ENCODE measurements at places on chromosomes 6 and 20. TPM values are rescaled to one million over a fixed set of nuclear protein-coding genes. Genes with fewer than 3 reads are reported as not detected.
A peak's percentile ranks its signal among the peaks of the same experiment; 100 is the strongest.

GGTLC1 gene
- not detected for total RNA-seq

KCNG1 gene
- 129 TPM for total RNA-seq

KCNK16 gene
- not detected for total RNA-seq

SAYSD1 gene
- 10.6 TPM for total RNA-seq

ABHD16B gene
- not detected for total RNA-seq

GRCh38 chr6:152026291-152026690 is 218.8 kb downstream of the ESR1 start:
- H3K27me3 ChIP-seq: no peaks in the 10 kb centered on the region
- no peaks in the 10 kb centered on the region for H3K4me1 ChIP-seq
- H3K36me3 ChIP-seq: no peaks in the 10 kb centered on the region

- H3K27ac ChIP-seq: no peak overlapping the region
- H3K36me3 ChIP-seq: no peaks in the 10 kb centered on the region
- H3K4me3 ChIP-seq: no peak overlapping the region
- DNase-seq: no peak
- H3K4me1 ChIP-seq: no peaks in the 10 kb centered on the region
- no peaks in the 10 kb centered on the region for H3K27me3 ChIP-seq
Measured at GRCh38 chr20:48069596-48069995, 284.3 kb upstream of the SULF2 start.

GRCh38 chr20:32045999-32046398 is 6.0 kb upstream of the HCK start:
- H3K36me3 ChIP-seq: no peaks in the 10 kb centered on the region
- no peaks in the 10 kb centered on the region for H3K4me1 ChIP-seq
- peaks cover 32% of the 10 kb centered on the region for H3K27me3 ChIP-seq

GRCh38 chr6:170042123-170042522 is 248.8 kb downstream of the DLL1 start:
- no peak overlapping the region for H3K4me3 ChIP-seq
- peaks cover 5% of the 10 kb centered on the region for H3K4me1 ChIP-seq
- no peaks in the 10 kb centered on the region for H3K27me3 ChIP-seq
- H3K27ac ChIP-seq: no peak overlapping the region

GRCh38 chr20:24699321-24700165 is 230.1 kb downstream of the SYNDIG1 start:
- peaks cover 9% of the 10 kb centered on the region for H3K27me3 ChIP-seq
- H3K36me3 ChIP-seq: no peaks in the 10 kb centered on the region
- no peak for DNase-seq
- no peak overlapping the region for H3K27ac ChIP-seq

DNA sequence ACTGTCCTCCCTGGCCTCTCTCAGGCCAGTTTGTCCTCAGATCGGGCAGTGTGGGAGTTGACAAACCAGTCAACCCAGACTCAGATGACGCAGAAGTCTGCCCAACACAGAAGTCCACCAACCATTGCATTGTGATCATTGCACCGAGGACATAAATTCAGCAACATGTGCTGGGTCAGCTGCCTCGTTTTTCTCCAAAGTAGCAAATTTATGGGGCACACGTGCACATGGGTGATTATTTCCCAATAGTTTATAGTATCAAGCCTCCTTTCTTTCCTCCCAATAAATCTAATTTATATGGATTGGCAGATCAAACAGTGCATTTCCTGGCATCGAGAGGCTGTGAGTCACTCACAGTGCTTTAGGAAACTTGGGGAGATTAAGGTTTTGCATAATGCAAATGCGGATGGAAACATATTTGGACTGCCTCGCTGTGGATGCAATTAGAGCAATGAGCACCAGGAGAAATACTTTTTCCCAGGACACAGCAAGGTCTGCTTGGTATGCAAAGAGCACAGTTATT is 413.7 kb upstream of the SULF2 start:
- DNase-seq: peak; percentile 45
- peaks cover 4% of the 10 kb centered on the region for H3K4me1 ChIP-seq
- no peak overlapping the region for H3K4me3 ChIP-seq
- H3K27me3 ChIP-seq: no peaks in the 10 kb centered on the region

GRCh38 chr20:44517454-44517853 is 4.4 kb downstream of the SERINC3 start:
- no peak overlapping the region for H3K4me3 ChIP-seq
- H3K36me3 ChIP-seq: peaks cover 12% of the 10 kb centered on the region
- no peak for DNase-seq
- peaks cover 5% of the 10 kb centered on the region for H3K4me1 ChIP-seq
- no peaks in the 10 kb centered on the region for H3K27me3 ChIP-seq

Measured in cardiac muscle cell (in vitro differentiated cells and primary cell).